Erythroblast (primary cell): ENCODE measurements at places on chromosomes 13 and 19.

GRCh38 chr13:114005206-114005724, 31.4 kb upstream of the C13orf46 start:
- peak; percentile 24 for DNase-seq

DNA sequence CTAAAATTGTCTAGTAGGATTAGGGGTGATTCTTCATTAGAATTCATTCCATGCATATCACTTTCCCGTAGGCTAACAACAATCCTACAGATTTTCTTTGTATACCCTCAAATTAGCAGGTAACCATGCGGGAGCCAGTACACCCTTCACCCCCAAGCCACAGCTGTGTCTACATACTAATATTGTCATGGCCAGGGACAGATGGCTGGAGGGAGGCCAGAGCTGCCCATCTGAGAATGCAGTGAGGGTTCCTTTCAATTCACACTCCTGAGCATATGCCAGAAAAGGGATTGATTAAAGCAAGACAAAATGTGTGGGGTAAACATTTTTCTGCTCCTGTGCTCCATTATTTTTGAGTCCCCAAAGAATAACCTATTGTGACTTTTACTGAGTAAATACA, 68.9 kb downstream of the FREM2 start:
- no peak for DNase-seq

DNA sequence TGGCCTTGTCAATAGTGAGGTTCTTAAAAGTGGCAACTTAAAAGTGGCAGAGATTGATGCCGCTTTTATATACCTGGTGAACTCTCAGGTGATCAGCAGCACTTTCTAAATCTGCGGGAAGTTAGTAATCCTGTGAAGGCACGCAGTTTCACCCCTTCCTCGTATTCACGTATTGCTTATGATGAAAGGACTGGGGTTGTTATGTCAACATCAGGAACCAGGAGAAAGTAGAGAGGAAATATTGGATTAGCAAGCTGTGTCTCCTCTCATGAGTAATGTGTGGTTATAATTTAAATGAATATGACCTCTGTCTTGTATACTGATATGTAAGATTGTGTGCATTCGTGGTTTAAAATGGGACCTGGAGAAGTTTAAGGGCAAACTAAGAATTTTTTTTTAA, 544.6 kb downstream of the SLITRK6 start:
- no peak for DNase-seq

DNA sequence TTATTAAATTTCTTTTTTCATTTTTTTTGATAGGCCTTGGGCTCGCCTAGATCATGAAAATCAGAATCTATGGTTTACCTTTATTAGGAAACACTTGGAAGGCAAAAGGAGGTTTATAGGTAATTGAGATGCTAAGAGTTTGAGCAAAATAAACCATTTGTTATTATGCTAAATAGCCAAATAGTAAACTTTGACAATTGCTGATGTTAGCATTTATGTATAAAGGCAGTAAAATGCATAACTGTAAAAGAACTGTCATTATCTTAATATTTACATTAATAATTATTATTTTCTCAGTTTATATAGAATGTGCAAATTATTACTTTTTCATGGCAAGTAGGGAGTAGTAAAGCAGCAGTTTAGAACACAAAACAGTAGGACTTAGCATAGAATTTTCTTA, 1737.8 kb upstream of the PRR20A start:
- no peak for DNase-seq

GRCh38 chr19:18261474-18261873, 12.8 kb downstream of the IQCN start:
- no peak for DNase-seq
